ENCODE measurements at places on chromosomes 13 and 19.

- no peak for DNase-seq
These were observed 33.6 kb downstream of the GJA3 start for GRCh38 chr13:20127262-20127561.

- no peak for DNase-seq
These were observed 519.9 kb downstream of the PCDH17 start for GRCh38 chr13:58151452-58151851.

DNA sequence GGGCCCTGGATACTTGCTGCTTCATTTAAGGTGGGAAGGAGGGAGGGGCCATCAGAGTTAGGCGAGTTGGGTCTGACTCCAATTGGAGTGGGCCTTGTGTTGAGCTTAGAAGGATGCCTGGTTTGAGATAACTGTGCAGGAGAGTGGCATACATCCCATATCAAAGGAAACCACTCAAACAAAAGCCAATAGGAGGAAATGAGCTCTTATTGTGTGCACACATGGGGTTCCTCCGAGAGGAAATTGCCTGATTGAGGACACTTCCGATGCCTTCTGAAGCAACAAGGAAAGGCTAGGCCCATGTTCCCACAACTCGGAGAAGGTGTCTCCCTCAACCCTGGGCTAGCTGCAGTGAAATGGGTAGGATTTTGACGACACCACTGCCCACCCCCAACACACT is 19.6 kb downstream of the MBNL2 start:
- no peak for DNase-seq

- DNase-seq: peak; percentile 64
These were observed 28.2 kb downstream of the KCNC3 start for GRCh38 chr19:50300814-50301606.

- no peak for DNase-seq
These were observed 16.1 kb downstream of the MED16 start for GRCh38 chr19:876780-877314.

DNA sequence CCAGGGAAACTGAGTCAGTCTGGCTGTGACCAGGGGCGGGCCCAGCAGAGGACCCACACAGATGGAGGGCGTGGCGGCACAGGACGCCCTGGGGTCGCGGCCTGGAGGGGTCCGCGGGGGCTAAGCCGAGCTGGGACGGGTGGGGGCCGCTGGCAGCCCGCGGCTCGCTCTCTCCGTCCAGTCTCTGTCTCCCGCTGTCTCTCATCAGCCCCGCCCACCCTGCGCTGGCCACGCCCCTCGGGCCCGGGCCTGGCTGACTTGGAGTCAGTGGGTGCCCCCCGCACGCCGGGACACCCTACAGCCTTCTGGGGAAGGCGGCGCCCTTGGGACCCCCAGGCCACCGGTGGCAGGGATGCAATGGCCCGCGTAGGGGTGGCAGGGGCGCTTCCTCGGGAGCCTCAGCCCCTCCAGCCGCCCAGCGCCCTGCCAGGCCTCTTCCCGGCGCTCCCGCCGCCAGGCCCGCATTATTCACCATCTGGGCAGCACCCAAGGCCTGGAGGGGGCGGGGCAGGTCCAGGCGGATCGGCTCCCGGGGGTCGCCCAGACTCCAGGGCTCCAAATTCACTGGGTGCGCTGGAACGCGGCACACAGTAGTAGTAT is at the start of gene TBXA2R:
Gene TBXA2R, minus strand, starts transcription at position 186 of the 600 bp plus-strand sequence. CDS start 6,241 bp downstream, outside the sequence.
- DNase-seq: no peak

DNA sequence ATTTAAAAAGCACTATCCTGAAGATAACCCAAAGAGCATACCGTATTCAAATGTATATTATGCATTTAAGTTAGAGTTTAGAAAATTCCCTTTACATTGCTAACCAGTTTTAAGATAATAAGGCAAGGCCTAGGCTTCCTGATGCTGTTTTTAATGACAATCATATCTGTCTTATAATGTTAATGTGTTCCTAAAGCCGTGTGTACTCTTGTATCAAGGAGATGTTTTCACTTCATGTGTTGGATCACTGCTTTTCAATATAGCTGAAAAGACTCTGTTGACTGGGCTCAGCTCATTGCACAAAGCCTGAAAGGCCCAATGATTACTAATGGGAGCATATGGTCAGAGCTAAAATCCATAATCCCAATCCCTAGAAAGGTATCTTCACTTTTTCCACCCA is 81.6 kb downstream of the DACH1 start:
- DNase-seq: no peak

- no peak for DNase-seq
These were observed 392.5 kb upstream of the DACH1 start for GRCh38 chr13:72259528-72259927.

DNA sequence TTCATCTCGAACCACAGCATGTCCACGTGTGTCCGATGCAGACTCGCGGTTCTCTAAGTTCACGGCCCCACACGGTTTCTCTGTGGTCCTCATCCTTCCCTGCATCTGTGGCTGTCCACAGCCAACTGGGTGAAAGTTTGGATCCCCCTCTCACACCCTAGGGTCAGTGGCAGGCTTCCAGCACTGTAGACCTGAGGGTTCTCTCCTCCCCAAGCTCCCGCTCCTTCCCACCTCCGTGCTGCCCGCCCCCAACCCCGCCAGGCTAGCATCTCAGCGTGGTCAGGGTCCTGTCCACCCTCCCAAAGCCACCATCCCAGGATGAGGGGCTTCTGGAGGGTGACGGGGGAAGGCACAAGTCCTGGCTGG is 3.0 kb downstream of the ANGPTL4 start:
- DNase-seq: no peak

- no peak for DNase-seq
These were observed 29.6 kb downstream of the TNFSF11 start for GRCh38 chr13:42603571-42603970.

- peak; percentile 40 for DNase-seq
These were observed 926 bp downstream of the ZNF587 start for GRCh38 chr19:57850553-57851017.

DNA sequence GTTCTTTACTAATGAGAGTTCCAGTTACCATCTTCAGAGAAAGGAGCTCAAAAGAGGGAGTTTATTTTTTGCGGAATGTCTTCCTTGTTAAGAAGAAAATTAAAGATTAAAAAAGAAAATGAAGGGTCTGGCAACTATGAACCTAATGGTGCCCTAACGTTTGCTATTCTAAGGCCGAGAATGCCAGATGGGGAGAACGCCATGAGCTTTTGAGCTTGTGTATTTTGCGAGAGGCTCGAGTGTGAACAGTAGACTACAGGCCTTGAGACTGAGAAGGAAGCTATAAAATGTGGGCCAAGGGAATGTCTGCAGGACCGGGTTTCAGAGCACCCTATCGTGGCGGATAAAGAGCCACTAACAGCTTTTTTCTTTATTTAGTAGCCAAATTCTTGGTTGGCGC is 6.7 kb downstream of the FGF14 start:
- DNase-seq: no peak

DNA sequence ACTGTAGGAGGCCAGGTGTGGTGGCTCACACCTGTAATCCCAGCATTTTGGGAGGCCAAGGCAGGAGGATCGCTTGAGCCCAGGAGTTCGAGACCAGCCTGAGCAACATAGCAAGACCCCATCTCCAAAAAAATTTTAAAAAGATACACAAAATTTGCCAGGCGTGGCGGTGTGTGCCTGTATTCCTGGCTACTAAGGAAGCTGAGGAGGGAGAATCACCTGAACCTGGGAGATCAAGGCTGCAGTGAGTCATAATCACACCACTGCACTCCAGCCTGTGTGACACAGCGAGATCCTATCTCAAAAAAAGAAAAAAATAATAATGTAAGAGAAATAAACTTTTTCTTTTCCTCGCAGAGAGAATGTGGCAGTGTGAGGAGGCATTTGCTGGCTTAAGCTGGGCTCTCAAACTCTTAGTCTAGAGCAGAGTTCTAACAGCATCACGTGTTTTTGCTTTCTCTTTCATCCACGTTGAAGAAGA is 21.1 kb downstream of the FAM187B start:
- DNase-seq: no peak

DNA sequence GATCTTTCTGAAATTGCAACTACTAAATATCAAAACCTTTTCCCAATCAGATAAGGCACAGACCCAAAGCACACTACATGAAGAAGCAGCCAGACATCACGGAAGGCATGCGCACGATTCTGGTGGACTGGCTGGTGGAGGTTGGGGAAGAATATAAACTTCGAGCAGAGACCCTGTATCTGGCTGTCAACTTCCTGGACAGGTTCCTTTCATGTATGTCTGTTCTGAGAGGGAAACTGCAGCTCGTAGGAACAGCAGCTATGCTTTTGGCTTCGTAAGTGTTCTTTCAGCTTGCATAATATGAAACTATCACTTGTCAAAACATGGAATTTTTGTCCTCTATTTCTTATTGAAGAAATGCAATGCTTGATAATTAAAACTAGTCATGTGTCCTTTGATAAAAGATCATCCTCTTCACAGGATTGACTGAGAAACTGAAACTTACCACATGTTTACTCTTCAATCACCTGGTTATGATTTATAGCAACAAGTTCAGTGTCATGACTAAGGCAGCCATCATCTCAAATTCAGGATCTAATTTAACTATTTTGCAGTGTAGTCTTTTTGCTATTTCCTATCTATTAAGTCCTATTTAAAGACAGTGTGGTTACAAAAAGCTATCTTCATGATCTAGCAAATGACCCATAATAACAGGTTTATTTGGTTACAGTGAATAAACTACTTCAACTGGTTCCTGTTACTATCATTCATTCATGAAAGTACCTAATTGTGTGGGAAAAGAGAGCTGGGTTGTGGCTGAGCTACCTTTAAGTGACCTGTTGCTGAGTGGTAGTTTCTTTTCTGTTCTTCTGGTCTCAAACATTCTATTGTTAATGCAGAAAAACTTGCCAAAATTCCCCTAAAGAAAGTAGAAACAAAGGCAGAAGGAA is 6.5 kb downstream of the CCNA1 start:
- DNase-seq: no peak

DNA sequence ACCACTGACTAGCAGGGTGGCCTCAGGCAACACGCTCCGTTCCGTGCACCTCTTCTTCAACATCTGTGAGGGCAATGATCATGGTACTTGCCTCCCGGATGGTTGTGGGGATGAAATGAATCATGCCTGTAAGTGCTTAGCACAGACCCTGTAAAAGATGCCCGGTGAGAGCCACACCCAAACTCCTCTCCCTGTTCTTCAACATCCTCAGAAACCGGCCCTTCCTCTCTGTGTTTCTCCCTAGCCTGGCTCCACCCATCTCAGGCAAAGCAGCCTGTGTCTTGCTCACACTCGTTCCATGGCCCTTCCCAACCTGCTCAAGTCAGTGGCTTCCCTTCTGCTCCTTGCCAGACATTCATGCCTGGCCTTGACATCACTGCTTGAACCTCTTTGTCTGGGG is 5.8 kb upstream of the DMKN start:
- no peak for DNase-seq

DNA sequence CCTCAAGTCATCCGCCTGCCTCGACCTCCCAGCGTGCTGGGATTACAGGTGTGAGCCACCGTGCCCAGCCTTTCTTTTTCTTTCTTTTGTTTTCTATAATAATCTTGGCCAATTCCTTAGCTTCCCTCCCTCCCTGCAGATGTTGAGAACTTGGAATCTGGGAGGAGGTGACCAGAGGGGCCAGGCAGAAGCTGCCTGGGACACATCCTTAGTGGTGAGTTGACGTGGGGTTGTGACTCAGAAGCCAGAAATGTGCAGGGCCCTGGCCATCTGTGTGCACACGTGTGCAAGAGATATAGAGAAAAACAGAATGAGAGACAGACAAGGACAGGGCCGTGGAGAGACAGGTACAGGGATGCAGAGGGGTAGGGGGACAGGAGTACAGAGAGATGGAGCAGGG is 154.3 kb downstream of the SIPA1L3 start:
- DNase-seq: peak; percentile 68

- DNase-seq: no peak
These were observed 13.3 kb downstream of the KCNC3 start for GRCh38 chr19:50315773-50316448.

DNA sequence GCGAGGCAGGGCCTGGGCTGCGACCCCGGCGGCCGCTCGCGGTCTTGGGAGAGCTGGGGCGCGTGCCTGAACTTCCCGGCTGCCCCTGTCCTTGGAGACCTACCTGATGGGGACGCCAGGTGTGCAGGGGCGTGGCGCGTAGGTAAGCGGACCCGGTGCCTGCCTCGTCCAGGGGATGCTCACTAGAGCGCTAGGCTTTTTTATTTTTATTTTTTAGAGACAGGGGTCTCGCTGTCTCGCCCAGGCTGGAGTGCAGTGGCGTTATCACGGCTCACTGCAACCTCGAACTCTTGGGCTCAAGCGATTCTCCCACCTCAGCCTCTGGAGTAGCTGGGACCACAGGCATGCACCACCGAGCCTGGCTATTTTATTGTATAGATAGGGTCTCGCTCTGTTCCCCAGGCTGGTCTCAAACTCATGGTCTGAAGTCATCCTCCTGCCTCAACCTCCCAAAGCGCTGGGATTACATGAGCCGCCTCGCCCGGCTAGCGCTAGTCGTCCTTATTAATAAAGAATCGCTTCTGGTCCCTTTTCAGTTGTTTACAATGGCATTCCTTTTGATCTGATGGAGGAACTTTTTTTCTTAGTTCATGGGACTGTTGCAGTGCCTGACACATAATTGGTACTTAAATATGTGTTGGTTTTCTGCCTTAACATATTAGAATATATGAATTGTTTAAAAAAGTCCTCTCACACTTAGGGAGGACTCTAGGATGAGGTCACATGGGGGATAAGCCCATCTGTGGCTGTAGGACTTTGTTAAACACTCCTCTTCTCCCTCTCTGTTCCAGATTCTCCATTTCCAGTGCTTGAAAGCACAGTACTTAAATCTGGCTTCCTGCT is 812 bp downstream of the DPY19L3 start:
- DNase-seq: no peak

DNA sequence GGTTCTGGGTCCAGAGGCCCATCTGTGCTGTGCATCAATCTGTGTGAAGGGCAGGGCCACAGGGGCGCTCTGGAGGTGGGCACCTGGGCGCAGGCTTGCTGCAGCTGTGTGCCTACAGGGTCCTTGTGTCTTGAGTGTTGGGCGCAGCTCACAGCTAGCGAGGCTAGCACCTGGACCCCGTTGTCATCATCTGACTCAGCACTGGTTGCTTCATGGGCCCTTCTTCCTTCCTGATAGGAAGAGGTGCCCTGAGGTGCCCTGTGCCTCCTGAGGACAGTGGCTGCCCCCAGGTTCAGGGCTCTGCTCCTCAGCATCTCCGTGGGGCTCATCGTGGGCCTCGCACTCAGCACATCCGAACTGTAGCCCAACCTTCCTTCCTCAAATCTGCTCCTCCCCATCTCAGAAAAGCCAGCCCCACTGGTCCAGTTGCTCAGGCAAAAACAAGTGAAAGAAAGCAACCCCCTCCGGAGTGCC is 54.8 kb downstream of the GATAD2A start:
- DNase-seq: no peak

DNA sequence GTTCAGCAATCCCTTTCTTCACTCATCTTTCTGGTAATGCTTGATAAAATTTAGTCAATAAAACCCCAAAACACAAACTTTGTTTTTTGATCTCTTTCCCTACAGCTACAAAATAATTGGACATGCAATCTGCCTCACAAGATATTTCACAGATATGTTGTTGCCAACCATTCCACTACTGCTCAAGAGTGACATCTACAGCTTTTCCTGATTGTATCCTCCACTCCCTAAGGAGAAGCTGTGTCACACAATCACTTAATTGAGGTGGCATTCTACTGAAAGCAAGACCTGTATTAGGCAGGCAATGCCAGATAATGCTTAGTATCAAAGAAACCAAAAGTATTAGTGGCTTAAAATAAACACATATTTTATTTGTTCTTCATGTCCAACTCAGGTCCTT is 1646.2 kb upstream of the SPRY2 start:
- no peak for DNase-seq
